ENCODE measurements at places on chromosomes 1 and 21.

DNA sequence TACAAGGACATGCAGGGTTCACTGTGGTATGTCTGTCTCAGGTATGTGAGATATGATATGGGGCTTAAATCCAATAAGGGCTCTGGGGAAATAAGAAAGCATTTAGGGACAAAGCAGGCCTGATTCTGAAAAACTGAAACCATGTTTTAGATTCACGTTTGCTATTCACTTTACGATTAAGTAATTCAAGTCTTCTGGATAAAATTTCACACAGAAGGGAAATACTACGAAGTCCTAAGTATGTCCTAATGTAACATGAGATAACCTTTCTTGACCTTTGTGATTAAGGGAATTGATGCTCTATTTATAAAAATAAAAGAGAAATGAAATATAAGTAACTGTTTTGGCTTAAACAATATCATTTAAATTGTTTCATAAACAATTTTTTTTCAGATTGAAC lies 55.4 kb downstream of the HNRNPR start:
- DNase-seq: no peak

DNA sequence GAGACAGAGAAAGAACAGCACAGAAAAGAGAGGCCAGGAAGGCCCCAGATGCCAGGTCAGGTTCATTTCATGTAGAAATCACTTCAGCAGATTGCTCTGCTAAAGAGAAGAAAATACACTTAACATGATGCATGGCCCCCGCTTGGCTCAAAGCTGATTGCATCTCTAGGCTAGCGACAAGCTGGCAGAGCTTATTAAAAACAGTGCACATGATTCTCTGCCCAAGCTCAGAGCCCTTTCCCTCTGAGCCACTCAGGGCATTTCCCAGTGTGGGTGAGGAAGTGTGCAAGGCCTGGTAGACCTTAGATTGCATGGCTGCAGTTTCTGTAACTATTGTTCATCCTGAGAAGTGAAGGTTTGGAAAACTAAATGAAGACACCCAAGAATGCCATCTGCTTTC lies 3.3 kb upstream of the CAPN9 start:
- no peak for DNase-seq

GRCh38 chr1:225812488-225813213 lies 2.7 kb downstream of the EPHX1 start:
- DNase-seq: no peak

- no peak for DNase-seq
Observed at GRCh38 chr1:7221826-7222694, 436.8 kb downstream of the CAMTA1 start.

GRCh38 chr1:11741919-11742558 lies 6.1 kb downstream of the AGTRAP start:
- DNase-seq: no peak

DNA sequence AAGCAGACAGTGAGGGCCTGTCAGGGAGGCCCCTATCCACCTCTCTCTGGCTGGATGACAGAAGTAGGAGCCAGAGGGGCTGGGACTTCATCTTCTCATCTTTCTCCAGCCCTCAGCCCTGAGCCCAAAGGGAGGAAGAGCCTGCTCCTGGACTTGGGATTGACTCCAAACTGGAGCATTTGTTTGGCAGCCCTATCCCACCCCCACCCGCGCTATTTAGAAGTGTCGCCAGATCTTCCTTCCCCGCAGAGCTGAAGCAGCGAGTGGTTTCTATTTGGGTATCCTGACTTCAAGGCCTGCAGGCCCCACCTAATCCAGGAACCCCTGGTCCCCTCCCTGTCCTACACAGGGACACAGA lies 9.6 kb downstream of the NES start:
- no peak for DNase-seq

- no peak for DNase-seq
Observed at GRCh38 chr1:183571678-183572268, 18.5 kb downstream of the NCF2 start.

DNA sequence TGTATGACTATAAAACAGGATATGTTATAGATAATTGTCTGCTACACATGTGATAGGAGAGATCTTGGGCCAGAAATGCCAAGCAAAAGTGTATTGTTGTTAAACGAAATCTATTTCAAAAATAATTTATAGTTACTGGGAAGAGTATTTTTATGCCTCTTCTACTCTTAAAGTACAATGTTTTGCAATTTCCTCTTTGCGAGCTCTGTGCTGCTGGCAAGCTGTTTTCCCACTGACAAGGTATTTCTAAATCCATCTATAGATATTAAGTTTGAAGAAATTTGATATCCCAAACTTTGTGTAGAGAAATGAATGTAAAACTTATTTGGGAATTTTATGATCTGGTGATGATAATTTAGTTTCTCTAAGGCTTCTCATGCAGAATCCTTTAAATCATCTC lies 63.3 kb upstream of the PTGFR start:
- no peak for DNase-seq

DNA sequence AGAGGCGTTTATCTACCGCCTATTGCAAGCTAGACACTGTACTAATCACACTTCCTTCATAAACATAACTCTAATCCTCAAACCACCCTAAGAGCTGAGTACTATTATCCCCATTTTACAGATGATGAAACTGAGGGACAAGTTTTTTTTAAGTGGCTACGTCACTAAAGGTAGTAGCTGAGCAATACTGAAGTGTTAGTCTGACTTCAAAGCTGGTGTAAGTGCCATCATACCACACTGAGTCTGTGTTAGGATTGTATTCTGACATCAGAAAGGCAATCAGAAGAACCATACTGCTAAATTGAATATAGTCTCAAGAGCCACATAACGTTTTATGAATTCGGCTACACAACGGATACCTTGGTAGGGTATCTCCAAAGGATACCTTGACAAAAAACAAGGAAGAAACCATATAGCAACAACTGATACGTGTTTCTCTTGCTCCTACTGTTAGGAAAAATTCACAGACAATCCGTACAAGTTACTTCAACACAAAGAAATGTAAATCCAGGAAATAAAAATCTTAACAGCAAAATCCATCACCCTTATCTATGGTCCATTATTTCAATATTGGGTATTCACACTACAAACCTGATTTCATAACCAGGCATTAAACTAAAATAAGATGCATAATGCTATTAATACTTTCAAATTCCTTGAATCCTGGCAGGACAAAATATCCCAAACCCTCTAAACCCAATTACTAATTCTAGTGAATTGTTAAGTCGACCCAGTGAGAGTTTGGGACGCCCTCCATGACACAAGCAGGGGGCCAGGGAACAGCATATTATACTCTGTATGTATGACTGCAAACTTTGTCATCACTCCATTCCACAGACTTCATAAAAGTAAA lies 1.6 kb downstream of the TP53BP2 start:
- DNase-seq: no peak

GRCh38 chr1:91450260-91450659 lies 45.6 kb upstream of the HFM1 start:
- no peak for DNase-seq

DNA sequence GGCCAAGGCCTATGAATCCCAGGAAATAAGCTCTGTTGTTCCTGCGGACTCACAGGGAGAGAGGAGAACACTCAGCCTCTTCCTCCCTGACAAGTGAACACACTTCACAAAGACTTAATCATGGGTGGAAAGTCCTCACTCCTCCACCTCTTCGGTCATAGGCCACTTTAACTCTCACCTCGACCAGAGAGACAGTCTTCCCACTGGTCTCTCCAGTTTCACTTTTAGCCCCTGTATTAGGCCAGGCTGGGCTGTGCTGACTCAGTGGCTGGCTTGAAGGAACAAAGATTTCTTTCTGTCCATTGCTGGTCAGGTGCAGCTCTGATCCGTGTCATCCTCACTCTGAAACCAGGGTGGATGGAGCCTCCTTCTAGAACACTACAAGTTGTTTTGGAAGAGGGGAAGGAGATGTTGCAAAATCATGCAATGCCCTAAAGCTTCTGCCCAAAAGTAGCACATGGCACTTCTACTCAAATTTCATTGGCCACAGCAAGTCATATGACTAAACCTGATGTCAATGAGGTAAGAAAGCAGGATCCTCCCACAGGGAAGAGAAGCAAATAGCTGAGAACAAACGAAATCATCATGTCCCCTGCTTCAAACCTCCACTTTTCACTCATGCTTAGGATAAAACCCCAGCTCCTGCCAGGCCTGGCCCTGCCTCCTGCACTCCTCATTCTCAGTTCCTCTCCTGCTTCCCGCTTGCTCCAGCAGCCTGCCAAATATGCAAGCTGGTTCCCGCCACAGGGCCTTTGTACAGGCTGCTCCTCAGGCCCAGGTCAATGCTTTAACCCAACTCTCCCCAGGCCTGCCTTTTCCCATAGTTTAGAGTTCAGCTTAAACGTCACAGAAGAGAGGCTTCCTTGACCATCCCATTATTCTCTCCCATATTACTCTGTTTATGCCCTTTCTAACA lies 150.5 kb upstream of the RUNX3 start:
- no peak for DNase-seq
